Endothelial cell of umbilical vein (primary cell): ENCODE measurements at places on chromosomes 3 and 15.

DNA sequence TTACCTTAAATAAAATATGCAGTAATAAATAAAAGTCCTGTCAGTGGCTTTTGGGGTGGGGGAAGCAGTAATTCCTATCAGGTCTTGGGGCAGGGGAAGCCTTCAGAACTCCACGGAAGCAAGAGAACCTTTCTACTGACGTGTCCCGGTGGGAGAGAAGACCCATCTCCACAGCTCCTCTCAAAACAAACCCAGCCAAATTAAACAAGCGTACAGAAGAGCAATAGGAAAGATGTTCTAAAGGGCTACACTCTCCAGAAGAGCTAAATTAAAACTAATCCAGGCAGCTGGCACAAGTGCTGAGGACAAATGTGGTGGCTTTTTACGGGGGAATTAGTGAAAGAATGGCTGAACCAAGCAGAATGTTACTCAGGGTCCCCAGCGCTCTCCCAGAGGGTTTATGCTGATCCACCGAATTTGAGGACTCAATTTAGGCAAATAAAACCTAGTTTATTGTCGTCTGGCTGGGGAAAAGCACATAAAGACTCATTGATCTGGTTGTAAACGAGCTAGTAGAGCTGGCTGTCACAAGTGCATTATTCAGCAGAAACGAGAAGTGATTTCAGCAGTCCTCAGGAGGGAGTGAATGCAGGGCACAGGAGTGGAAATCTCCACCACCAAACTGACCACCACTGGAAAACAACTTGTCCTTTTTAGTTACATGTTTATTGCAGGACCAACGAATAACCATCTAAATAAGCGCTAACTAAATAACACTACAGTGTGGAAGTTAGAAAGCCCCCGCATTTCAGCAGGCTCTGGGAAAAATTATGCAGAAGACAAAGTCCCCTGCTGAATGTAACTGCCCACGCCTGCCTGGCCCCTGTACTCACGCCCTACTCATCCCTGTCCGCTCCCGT lies 13.5 kb downstream of the BFSP2 start:
- DNase-seq, result no peak

GRCh38 chr3:140243575-140243974 lies 308.6 kb downstream of the CLSTN2 start:
- no peak for DNase-seq

DNA sequence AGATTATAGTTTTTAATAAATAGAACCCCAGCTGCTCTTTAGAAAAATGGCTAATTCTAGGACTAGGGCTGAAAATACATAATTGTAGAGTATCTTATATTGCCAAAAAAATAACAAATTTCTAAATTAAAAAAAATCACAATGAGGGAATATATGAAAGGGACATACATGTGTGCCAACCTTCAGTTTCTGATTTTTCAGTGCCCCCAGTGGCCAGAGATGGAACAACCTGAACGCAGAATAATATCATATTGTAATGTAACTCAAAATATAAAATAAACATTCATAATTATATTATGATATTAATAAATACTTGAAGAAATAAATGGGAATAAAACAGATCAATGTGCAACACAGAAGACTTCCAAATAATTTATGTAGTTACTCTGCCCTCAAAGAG lies 460.5 kb downstream of the ZNF385D start:
- no peak for DNase-seq

- DNase-seq, result no peak
Measured at GRCh38 chr15:46696281-46696680, 1021.0 kb upstream of the SEMA6D start.

DNA sequence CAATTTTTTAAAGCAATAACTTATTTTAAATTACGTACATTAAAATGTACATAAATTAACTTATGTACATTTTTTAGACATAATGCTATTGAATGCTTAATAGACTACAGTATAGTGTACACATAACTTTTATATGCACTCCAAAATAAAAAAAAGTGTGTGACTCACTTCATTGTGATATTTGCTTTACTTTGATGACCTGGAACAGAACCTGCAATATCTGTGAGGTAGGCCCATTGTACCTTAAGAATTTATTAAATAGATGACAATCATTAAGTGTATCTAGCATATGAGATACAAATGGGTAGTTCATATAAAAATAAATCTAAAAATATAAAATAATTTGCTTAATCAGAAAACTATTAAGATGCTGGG lies 276.7 kb downstream of the NFKBIZ start:
- no peak for DNase-seq

DNA sequence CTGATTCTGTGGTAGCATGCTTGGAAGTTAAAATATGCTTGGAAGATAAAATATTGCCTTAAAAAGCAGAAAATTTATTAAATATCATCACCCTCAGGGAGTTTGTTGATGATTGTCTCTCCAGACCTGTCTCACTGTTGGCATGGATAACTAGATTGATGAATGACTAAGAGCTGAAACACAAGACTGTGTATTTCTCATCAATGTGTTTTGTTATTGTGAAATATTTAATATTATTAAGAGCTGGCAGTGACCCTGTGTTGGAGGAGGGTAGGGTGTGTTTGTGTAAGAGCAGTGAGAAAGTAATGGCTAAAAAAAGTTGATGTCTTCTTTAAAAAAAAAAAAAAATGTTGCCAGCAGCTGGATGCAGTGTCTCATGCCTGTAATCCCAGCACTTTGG lies 82.2 kb downstream of the ITPR1 start:
- no peak for DNase-seq

- DNase-seq, result no peak
Measured at GRCh38 chr3:59750391-59750790, 700.6 kb upstream of the CFAP20DC start.

DNA sequence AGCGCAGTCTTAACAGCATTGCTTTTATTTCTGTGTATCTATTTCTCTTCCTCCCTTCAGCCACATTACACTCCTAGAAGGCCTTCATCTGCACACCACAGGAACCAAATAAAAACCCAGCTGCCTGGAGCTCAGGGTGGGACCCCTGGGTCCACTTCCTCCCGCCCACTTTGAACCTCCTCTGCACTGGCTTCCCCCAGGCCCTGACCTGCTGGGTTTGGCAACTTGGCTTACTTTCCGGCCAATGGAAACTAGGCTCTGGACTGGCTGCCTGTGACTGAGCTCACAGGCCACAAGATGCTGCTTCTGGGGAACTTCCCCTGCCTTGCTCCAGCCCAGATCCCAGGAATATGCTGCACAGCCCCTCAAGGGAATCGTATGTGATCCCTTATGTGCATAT lies 89.8 kb downstream of the SEMA5B start:
- DNase-seq, result no peak

- DNase-seq, result peak; percentile 19
Measured at GRCh38 chr3:17500618-17501017, 241.8 kb downstream of the TBC1D5 start.

DNA sequence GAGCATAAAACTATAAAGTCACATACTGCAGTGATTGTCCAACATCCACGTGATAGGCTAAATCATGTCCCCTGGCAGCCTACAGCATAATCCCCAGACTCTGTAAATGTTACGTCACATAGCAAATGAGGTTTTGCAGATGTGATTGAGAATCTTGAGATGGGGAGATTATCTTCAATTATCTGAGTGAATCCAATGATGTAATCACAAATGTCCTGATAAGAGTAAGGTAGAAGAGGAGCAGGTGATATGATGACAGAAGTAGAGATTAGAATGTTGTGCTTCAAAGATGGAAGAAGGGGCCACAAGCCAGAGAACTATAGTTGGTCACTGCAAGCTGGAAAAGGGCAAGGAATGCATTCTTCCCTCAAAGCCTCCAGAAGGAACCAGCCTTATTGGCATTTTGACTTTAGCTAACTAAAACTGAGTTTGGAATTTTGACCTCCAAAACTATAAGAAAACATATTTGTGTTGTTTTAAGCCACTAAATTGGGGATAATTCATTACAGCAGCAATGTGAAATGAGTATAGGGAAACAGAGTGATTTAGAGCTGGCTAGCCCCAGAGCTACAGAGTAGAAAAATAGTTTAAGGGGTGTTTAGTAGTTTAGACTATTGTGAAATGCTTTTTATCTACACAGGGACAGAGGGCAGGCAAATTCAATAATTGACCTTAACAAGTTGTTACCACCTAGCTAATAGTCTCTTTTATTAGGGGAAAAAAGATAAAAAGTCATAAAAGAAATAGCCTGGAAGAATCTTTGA lies 15.2 kb downstream of the SLC2A2 start:
- DNase-seq, result no peak

GRCh38 chr3:124730941-124731297 lies 667 bp downstream of the UMPS start:
- no peak for DNase-seq

DNA sequence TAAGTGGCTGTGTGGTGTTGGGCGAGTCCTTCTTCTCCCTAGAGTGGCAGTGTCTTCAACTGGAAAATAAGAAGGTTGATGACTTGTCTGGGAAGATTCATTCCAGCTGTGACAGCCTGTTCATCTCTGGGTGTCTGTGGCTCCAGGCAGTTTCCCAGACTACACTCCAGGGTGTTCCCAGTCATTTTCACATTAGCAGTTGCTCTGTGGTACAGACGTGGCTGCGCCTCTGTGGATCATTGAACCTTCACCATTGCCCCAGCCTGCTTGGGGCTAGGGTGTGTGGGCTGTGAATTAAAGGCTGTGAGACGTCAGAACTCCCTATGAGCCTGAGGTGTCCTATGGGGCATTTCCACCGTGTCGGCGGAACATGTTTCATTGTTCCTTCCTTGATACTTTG lies 239.6 kb upstream of the NR2E3 start:
- DNase-seq, result no peak

DNA sequence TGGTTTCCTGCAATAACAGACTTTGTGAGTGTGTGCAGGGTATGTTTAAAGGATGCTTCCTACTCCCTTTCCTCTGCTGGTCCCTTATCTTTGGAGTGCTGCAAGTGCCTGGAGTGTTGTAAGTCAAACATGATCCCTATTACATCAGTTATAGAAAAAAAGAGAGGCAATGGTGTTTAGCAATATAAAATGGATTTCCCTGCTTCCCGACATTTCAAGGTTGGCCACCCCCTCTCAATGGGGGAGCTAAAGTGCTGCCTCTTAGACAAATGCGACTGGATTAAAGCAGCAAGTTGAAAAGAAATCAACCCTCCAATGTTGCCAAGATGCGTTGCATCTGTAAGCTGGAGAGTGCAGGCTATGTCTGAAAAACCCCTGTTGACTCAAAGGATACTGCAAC lies 203.1 kb upstream of the WNT5A start:
- DNase-seq, result no peak

- peak; percentile 37 for DNase-seq
Measured at GRCh38 chr3:72738752-72739530, 109.3 kb downstream of the SHQ1 start.

DNA sequence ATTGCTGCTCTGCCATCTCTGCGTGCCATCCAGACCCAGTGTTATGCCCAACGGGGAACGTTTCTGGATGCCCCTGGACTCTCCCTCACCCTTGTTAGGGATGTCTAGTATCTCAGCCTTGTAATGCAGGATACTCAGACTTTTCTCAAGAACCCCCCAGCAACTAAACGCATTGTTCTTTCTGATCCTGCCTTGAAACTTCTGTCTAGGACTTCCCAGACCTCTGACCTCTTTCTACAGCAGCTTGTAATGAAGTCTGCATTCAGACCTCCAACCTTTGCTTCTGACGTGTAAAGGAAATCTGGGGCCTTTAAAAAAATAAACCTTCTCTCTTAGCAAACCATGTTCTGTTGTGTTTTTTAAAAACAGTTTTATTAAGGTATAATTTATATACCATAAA lies 139.5 kb downstream of the KCNAB1 start:
- DNase-seq, result peak; percentile 87
